ENCODE measurements at places on chromosomes 13 and 19.

DNA sequence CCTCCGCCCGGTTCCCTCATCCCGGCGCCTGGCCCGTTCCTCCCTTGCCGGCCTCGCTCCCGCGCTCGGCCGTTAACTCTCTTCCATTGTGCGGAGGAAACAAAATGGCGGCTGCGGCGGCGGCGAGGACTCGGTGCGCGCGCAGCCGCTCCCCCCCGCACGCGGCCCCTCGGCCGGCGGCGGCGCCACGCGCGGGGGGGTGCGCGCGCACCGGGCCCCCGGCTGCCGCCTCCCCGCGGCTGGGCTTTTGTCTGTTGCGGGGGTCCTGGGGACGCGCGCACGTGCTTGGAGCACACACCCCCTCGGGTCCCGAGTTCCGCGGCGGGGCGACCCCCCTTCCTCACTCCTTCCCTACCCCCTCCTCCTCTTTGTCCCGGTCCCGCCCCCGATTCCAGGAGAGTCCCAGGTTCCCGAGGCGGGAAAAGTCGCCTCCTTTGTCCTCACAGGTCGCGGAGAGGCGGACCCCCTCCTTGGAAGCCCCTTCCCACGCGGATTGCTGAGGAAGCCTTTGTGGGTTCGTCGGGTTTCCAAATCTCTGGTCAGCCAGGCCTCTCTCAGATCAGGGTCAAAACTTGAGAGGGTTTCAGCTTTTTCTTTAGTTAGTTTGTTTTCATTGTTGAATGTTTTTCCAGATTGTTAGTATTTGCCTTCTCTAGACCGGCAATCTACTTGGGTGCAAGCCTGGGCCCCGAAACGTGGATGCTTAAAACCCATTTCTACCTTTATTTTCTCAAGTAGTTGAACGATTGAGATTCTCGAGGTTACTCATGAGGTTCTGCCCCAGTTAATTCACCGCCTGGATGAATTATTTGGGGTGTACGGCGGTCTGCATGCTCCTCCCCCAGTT, 687 bp downstream of the ILF3 start:
- DNase-seq = no peak

DNA sequence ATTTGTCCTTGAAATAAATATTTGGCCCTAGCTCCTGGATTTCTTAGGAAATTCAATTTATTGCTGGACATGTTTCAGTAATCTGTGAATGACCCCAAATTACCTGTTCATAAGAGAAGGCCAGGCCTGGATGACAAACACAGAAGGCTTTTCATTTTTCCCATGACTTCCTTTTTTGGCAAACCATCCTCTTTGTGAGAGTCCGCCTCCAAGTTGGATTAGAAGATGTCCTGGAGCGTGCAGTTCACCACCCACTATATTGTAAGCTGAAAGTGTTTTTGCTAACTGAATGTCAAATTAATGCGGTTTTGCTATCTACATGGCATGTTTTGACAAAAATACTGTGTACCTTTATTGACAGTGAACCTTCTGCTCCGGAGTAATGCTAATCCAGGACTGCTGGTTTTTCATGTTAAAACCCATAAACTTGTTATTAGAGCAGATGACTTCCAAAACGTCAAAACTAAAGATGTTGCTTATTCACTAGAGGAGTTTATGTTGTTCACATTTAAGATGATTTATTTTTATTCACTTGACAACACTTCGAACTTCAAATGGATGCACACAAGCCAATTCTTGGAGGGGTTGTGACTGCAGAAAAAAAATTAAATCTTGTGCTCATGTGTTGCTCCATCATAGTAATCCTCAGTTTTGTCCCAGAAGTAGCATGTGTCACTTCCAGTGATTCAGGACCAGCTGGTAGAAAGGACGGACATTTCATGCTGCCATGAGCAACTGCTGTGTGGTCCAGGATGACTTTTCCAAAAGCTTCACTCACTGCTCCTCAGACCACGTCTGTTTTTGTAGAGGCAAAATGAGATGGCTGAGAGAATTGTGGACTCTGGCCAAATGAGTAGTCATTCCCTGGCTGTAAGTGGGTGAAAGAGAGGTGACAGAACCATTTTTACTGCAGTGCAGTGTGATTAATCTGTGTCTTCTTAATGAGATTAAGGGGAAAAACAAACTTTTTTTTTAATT, 71.0 kb downstream of the ITGBL1 start:
- DNase-seq = no peak

- DNase-seq = peak; percentile 83
These were observed 50.0 kb downstream of the PIN1 start for GRCh38 chr19:9885077-9885552.

DNA sequence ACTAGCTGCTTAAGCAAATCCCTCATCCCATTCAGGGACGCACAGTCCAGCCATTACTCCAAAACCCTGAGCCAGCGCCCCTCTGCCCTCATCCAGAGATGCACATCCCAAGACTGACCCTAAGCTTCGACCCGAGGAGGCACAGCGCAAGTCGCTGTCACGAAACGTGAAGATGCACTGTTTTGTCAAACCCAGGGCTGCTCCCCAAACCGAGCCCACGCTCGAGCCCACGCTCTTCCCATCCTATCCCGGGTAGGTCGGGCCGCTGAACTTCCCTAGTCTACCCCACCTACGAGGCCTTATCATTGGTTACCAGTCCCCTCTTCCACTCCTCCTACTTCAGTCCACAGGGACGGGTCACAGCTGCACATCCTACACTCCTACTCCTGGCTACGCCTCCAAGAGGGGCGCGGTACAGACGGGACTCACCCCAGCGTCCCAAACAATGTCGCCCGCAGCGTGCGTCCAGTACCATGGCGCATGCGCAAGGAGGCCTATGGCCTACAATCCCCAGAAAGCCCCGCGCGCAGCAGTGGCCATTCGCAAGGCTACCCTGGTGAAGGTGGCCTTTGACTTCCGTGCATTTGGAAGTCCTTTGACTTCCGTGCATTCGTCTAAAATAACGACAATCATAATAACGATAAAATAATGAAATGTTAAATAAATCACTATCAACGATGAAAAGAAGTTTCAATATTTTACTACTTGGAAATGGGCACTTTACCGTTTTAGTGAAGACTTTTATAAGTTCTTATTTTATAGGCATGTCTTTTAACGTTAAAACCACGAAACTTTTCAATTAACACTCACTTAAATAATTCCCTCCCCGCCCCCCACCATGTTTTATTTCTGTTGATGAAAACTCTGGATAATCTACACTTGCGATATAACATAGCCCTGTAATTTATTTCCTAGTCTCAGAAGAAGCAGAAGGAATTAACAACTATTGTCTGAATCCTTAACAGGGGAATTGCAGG, at the start of gene ZNF285:
ZNF285 (minus strand) TSS at position 470 of the 977 bp plus-strand sequence. CDS start 4,395 bp downstream, outside the sequence.
- DNase-seq = peak; percentile 95

- no peak for DNase-seq
These were observed 26.3 kb upstream of the KL start for GRCh38 chr13:32989942-32990341.

DNA sequence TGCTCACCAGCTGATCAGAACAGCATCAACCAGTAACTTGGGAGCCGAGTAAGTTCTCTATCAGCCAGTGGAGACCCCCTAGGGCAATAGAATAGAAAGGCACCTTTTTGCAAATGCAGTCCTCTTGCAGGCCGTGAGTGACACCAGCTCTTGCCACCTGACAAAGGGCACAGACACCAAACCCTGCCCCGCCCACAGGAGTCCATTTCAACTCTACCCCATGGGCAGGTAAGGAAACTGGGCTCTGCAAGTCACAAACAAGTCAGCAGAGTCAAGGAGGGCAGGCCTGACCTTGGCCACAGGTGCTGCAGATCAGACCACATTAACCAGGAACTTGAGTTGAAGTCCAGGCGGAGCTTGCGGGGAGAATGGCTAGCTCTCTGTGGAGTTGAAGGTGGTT, 77.4 kb upstream of the SPATA13 start:
- no peak for DNase-seq

DNA sequence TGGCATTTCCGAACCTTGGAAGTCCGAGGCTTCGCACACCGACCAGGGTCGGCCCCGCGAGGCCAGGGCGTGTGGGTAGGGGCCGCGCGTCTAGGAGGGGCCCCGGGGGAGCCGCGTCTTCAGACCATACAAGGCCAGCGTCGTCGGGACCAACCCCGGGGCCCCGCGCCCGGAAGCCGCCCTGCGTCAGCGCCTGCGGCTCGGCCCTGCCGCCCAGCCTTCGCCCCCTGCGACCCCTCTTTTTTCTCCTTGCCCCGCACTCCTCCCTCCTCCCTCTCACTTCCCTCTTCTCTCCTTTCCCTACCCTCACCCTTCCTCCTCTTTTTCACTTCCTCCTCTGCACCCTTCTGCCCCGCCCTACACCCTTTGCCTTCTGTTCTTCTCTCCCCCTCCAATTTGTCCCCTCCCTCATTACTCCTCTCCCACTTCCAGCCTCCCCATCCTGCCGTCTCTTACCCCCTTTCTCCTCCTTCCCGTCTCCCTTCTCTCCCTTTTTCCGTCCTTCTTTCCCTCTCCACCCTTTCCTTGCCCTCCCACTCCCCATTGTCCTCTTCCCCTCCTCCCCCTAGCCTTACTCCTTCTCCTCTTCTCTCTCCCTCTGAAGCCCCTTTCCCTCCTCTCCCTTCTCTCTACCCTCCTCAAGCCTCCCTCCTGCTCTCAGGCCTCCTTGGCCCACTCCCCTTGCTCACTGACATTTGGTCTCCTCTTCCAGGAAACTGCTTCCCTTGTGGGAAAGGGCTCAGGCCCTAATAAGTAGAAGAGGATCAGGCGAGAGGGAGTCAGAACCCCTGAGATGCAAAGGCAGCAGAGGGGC, 2.2 kb upstream of the PLEKHG2 start:
- peak; percentile 82 for DNase-seq

GRCh38 chr13:78662467-78662866, 3.5 kb upstream of the OBI1 start:
- DNase-seq = no peak

GRCh38 chr19:4977299-4978174, 8.6 kb downstream of the KDM4B start:
- no peak for DNase-seq

- DNase-seq = no peak
These were observed 1.1 kb downstream of the PCDH8 start for GRCh38 chr13:52847322-52847681.

DNA sequence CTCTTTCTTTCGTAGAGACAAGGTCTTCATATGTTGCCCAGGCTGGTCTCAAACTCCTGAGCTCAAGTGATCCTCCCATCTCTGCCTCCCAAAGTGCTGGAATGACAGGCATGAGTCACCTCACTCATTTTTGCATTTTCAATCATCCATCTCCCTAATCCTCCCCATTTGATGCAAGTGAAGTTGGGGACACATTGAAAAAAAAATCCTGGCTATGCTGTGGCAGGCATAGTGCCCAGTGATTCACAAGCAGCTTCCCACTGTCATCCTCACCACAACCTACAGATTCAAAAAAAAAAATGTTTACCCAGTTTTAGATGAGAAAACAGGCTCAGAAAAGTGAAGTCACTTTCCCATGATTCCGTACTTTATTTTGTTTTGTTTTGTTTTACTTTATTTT, 44.7 kb upstream of the USP29 start:
- no peak for DNase-seq

- DNase-seq = no peak
These were observed 22.1 kb downstream of the COLGALT1 start for GRCh38 chr19:17577457-17578097.

DNA sequence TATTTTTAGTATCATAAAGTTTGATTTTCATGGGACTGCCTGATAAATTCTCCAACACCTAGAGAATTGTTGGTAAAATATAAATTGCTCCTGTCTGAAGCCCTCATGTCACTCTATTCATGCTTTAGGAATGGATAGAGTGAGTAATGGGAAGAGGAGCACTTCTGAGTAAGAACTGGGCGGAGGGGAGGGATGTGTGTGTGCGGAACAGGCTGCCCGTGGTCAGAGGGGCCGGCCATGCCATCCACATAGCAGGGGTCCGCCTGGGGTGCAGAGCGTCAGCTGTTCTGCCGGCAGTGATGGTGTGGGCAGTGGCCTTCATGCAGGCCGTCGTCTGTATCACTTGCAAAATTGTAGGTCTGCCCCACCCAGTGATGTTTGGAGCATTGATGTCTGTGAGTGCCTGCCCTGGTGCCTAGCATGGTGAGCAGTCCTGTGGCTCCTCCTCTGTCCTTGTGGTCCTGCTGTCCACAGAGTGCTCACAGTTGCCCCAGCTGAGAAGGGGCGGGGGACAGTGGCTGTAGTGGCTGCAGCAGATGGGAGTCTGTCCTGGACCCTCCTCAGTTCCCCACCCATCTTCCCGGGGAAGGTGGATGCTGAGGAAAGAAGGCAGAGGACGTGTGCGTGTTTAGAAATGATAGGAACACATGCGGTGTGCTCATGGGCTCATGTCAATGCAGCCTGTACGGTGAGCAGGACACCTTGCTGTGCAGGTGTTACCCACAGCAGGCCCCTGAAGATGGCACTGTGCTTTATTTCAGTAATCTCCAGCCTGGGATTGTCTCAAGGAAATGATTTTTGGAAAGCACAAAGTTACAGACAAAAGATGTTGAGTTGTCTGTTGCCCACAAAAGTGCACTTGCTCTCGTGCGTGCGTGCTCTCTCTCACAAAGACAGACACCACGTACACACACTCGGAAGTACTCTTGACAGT, 49.4 kb upstream of the TEX29 start:
- DNase-seq = no peak
